Stimulated activated CD4-positive, alpha-beta T cell treated with anti-CD3 and anti-CD28 coated beads, Interleukin-15, amount 100 ng/mL, for 1 hour (primary cell): ENCODE measurements at places on chromosomes 1 and 21.
A peak's percentile ranks its signal among the peaks of the same experiment; 100 is the strongest.

- no peak for DNase-seq
Measured at GRCh38 chr1:186559601-186560116, 98.7 kb upstream of the PDC start.

DNA sequence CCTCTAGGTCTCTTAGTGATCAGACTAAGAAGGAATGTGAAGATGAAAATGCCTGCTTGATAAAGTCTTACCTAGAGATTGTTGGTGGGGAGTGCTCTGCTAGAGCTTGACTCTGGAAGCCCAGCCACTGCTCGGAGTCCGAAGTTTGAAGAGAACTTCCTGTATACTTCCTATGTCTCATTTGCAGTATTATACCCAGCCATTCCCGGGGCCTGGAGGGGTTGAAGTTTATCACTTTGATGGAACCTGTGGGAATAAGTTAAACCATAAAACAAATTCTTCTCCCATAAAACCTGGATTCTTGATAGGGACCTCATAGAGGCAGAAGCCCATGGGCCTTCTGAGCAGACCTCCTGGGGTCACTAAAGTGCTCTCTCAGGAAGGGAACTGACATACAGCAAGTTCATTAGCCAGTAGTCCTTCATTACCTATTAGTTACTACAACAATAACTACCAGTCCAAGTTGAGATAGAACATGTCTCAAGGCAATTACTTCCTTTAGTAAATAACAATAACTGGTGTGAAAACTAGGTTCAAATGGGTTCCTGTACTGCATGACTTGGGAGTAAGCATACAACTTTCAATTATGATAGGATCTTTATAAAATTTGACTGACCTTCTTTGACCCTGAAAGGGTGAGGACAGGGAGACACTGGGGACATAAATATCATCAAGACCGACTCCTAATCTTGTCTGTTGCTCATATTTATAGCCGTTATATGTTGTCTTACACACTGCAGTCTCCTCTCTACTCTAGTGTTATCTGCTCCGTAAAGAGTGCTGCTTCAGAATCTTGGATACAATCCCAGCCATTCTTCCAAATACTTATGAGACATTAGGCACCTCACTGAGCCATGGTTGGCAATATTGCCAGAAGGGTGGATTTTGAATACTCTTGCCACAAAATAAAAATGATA, at the start of gene OR6N1:
Gene OR6N1 (minus strand): TSS at position 246 of the 917 bp plus-strand sequence. CDS start 5,513 bp downstream, outside the sequence.
- DNase-seq: no peak

DNA sequence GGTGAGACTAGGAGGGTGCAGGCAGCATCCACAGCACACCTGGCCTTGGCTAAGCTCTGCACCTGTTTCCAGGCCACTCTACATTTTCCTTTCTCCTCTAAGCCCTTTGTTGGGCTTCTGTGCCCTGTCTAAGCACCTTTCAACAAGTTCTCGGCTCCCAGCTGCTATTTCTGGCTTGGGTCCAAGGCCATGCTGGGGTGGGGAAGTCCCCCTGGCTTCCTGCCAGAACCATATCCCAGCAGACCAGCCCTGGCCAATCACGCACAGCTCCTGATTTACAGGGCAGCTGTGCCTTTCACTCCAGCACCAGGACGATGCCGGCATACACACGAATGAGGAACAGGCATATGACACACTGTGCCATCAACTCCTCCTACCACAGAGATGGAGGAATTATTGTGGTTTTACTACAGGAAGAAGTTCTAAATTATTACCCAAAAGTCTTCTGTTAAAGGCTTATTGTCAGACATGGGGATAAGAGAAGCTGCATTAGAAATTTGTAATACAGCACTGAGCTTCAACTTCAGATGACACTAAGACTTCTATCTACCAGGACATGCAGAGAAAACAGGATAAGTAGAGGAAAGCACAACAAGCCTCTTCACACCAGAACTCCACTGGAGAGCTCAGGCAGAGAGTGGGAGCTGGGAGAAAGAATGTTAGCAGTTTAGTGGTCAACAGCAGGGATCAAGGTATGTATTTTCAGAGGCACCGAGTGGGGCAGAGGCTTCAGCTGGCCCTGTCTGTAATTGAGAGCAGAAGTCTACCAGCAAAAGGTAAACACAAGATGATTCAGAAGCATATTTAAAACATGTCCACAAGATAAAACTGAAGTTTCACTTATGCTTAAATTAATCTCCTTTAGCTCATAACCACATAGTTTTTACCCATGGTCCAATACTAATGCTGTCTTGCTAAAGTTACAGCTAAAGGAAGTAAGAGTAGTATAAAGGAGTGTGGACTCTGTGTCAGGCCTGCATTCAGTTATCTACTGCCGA, 37.4 kb downstream of the TRIT1 start:
- DNase-seq: peak; percentile 59

- no peak for DNase-seq
Measured at GRCh38 chr1:198794498-198794897, 155.7 kb downstream of the PTPRC start.

GRCh38 chr1:211752317-211752716, 76.9 kb upstream of the NEK2 start:
- no peak for DNase-seq
